ENCODE measurements at places on chromosomes 16 and 17.

- DNase-seq, result no peak
Observed at GRCh38 chr17:78991017-78991738, 11.5 kb upstream of the LGALS3BP start.

DNA sequence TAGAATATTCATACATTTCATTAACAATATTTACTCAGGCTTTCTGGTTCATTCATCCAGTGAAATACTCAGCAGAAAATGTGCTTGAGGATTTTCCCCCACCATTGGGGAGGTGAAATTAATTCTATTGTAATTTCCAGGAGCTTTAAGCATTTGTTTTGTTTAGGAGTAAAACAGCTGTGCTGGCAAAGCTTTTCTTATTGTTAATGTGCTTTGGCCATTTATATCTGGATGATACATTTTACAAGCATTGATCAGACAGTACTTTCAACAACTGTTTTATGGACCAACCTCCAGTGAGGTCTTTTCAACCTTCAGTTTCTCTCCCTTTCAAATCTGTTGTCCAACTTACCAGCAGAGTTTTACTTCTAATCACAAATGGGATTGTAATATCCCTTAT lies 672.4 kb downstream of the CDH11 start:
- DNase-seq, result no peak

- no peak for DNase-seq
Observed at GRCh38 chr16:51392521-51393187, 241.6 kb upstream of the SALL1 start.

- no peak for DNase-seq
Observed at GRCh38 chr17:35915153-35915964, 15.2 kb downstream of the RDM1 start.

DNA sequence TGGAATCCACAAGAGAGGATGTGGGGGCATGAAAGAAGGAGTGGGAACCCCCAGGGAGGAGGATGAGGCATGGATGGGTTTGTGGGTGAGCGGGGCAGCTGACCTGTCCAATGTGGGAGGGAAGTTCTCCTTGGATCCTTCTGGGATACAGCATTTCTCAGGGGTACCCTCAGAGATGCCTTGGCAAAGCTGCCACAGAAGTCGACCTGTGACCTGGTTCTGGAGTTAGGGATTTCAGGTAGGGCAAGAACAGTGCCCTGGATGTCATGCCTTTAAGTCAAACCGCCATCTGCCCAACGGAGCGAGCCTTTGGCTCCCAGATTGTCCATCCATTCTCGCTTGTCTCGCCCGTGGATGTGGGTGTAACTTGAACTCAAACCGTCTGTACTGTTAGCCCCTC lies 30.0 kb downstream of the WSCD1 start:
- DNase-seq, result no peak

DNA sequence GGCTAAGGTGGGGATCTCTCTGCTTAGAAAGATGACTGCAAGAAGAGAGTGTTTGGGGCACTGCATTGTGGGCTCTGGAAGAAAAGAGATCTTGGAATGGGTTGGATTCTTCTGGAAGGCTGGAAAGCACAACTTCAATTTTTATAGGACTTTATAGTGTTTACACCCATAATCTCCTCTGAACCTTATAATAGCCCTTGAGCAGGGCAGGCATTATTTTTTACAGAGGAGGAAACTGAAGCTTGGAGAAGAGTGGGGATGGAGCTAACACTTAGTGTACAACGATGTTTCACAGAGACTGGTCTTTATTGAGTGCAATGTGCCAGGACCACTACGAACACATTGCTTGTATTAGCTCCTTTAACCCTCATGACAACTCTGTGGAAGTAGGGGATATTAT lies 10.4 kb downstream of the TNS4 start:
- no peak for DNase-seq

Measured in stimulated activated CD4-positive, alpha-beta T cell treated with anti-CD3 and anti-CD28 coated beads, Interleukin-4, amount 100 ng/mL, for 24 hours (primary cell).